ENCODE measurements at places on chromosomes 3 and 15.

DNA sequence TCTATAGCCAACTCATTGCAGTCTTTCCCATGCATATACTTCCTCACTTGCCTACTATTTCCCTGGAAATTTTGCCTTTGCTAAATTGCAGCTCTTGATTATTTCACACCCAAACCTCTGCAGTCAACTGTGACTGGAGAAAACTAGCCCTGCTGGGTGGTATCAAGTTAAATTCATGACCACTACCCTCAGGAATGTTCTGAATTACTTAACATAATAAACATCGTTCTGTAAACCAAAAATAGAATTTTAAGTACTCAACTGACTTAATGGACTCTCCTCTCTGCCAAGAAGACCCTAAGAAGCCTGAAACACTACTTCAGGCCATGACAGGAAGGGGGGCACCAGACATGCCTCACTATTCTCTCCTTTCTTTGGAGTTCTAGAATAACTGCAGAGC is 1278.0 kb upstream of the GBE1 start:
- no peak for DNase-seq

- DNase-seq = no peak
These were observed 35.7 kb downstream of the KLF15 start for GRCh38 chr3:126321490-126321889.

GRCh38 chr3:37017683-37018082 is 24.4 kb downstream of the MLH1 start:
- no peak for DNase-seq

DNA sequence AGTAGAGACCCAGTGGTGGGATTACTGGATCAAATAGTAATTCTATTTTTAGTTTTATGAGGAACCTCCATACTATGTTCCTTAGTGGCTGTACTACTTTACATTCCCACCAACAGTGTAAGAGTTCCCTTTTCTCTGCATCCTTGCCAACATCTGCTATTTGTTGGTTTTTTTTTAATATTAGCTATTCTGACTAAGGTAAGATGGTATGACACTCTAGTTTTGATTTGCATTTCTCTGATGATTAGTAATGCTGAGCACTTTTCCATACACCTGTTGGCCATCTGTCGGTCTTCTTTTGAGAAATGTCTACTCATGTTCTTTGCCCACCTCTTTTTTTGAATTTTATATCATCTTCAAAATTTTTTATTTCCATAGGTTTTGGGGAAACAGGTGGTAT is 34.2 kb upstream of the RAP2B start:
- no peak for DNase-seq

DNA sequence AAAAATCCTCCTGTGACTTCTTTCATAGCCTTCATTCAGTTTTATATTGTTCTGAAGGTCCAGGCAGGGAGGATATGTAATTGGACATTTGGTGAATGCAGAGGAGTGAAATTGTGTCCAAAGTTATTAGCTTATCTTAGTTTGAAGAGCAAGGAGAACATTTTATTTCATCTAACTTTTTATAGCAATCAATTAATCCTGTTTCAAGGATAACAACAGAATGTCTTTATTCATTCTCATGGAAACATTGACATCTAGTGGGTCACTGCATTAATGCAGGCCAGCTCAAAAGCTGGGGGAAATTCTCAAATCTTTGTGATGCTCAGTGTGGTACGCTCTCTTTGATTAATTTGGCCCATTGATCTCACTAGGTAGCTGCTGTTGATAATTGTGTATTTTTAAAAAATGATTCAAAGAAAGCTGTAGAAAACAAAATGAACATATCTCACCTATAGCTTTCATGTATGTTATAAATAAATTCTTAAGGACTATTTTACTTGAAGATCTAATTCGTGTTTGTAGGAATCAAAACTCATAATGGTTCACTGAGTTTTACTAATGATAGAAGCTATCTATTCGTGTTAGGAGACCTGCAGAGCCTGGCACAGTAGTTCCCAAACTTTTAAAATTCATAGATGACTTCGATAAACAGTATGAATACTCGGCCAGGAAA is 150.8 kb upstream of the KCNMB2 start:
- no peak for DNase-seq

DNA sequence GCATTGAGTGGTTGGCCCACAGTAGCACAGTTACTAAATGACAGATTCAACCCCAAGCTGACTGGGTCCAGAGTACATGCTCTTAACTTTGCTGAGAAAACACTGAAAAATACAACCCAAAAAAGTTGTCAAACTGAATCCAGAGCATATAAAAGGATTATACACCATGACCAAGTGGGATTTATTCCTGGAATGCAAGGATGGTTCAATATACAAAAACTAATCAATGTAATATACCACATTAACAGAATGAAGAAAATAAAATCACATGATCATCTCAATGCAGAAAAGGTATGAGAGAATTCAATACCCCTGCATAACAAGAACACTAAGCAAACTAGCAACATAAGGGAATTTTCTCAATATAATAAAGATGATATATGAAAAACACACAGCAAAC is 98.5 kb downstream of the STAG1 start:
- DNase-seq = no peak
